Caco-2 (cell line): ENCODE measurements at places on chromosomes 4 and X.

DNA sequence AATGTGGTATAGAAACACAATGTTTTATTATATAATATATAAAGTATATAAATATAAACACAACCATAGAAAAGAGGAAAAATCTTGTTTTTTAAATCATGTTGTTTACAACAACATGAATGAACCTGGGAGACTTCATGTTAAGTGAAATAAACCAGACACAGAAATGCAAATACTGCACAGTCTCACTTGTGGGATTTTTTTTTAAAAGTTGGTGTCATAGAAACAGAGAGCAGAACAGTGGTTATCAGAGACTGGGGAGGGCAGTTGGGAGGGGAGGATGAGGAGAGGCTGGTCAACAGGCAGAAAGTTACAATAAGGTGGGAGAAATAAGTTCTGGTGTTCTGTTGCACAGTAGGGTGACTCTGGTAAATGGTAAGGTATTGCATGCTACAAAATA is 57.1 kb downstream of the FREM3 start:
- DNase-seq: no peak

GRCh38 chr4:184688447-184688846 is 38.9 kb downstream of the PRIMPOL start:
- no peak for DNase-seq

- DNase-seq: no peak
Observed at GRCh38 chr4:148793221-148793620, 351.0 kb upstream of the NR3C2 start.

DNA sequence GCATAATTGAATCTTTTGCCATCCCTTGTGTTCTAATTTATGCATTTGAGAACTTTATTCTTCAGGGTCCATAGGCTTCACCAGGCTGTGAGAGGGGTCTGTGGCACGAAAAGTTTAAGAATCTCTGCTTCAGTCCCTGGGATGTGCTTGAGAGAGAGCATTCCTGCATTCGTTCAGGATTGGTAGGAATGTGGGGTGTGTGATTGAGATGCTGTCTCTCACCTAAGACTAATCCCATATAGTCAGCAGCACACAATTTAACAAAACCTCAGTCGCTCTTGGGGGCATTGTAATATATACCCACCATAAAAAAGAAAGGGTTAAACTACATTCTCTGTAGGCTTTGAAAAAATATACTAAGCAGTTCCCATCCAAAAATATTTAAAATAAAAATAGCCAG is 41.7 kb downstream of the PTTG2 start:
- no peak for DNase-seq

DNA sequence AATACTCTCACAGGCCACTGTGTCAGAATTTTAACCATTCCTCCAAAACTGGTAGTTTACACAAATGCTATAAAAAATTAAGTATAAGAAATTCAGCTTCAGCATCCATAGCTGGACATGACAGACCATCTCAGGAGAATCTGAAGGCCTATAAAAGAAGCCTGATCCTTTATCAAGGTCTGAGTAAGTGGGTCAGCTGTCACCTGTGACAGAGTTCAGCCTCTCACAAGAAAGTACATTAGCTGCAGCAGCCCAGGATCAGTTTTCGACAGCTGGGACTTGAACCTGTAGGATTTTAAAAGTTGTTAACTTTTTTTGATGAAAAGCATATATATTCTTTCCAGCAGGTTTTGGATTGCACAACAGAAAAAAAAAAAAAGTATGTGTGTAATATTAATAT is 60.7 kb downstream of the PPP3CA start:
- DNase-seq: no peak

DNA sequence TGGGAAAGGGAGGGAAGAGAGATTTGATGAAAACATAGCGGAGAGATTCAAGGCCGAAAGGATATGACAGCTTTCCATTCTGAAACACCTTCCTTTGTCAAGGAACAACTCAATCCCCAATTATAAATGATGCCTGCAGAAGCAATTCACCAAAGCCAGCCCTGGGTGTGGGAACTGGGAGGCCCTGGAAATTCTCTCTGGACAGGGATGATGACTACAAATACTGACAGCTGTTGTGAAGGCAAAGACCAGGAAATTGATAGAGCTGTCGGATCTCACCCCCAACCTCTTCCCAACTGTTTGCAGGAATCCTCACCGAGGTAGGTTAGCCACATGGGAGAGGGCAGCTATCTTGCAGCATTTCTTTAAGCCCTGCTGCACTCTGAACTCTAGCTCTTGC is 54.3 kb downstream of the CCDC149 start:
- DNase-seq: no peak

GRCh38 chr4:122814426-122814825 is 12.2 kb upstream of the FGF2 start:
- DNase-seq: no peak

- DNase-seq: no peak
Observed at GRCh38 chrX:150558424-150558823, 10.0 kb upstream of the MTM1 start.

- no peak for DNase-seq
Observed at GRCh38 chr4:184647266-184648053, 1.8 kb downstream of the CASP3 start.

DNA sequence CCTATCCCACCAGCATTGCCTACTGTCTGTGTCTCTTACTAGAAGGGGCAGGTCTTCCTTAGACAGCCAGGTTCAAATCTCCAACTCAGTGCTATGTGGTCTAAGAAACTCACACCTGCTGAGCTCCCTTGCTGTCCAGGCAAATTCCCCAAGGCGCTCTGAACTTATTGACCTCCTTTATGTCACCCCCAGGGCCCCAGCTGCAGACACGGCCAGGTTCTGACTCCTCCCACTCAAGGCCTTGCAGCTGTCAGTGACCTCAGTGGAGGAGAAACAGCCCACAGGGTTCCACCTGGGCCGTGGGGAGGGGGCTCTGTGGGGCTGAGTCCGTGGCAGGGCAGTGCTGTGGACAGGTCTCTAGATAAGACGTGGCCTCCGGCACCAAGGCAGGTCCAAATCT is 42.1 kb upstream of the PSAPL1 start:
- DNase-seq: no peak
